A549 treated with dexamethasone at 1 μM for 4 hours (cell line): ENCODE measurements at places on chromosomes 7 and 10. TPM values are rescaled to one million over a fixed set of nuclear protein-coding genes. Genes with fewer than 3 reads are reported as not detected.

The MSRB2 gene
- 11.0 to 12.5 TPM (median 11.5 TPM) in 5 replicates for total RNA-seq

The CNPY1 gene
- not detected in 5 replicates for total RNA-seq

The EPO gene
- total RNA-seq = 0.06 TPM in 1 of 5 replicates, not detected in the others

The WIPF3 gene
- 0.39 to 0.65 TPM (median 0.62 TPM) in 5 replicates for total RNA-seq

The TMEM178B gene
- 1.3 to 2.0 TPM (median 1.7 TPM) in 5 replicates for total RNA-seq

The TAS2R41 gene
- not detected in 5 replicates for total RNA-seq

The OR2A1 gene
- total RNA-seq = not detected in 5 replicates

The CYP26C1 gene
- 0.02 TPM in 1 of 5 replicates, not detected in the others for total RNA-seq

The HTR5A gene
- total RNA-seq = not detected in 5 replicates

The TMEM26 gene
- 0.04 to 0.08 TPM (median 0.07 TPM) in 5 replicates for total RNA-seq

The LIPK gene
- total RNA-seq = not detected in 5 replicates

The FAM241B gene
- 13.3 to 16.5 TPM (median 14.6 TPM) in 5 replicates for total RNA-seq

The CYP2E1 gene
- 0.11 to 0.18 TPM (median 0.17 TPM) in 5 replicates for total RNA-seq

The HOXA9 gene
- total RNA-seq = 0.39 to 0.80 TPM (median 0.52 TPM) in 5 replicates

The ZNF804B gene
- not detected in 5 replicates for total RNA-seq

The ZCWPW1 gene
- total RNA-seq = 0.86 to 1.7 TPM (median 1.5 TPM) in 5 replicates

The BLNK gene
- total RNA-seq = 0.09 TPM in 1 of 5 replicates, not detected in the others

The PRKAR2B gene
- 2.4 to 2.8 TPM (median 2.7 TPM) in 5 replicates for total RNA-seq

The BPGM gene
- 17.2 to 23.5 TPM (median 18.8 TPM) in 5 replicates for total RNA-seq

The TMEM176B gene
- total RNA-seq = 0.12 to 0.22 TPM (median 0.14 TPM) in 3 of 5 replicates, not detected in the others

The SRRM3 gene
- 9.5 to 13.5 TPM (median 11.7 TPM) in 5 replicates for total RNA-seq

The ST8SIA6 gene
- total RNA-seq = 0.03 to 0.19 TPM (median 0.08 TPM) in 4 of 5 replicates, not detected in the other

The TDRD1 gene
- total RNA-seq = not detected in 5 replicates

The SDK1 gene
- 0.50 to 0.98 TPM (median 0.68 TPM) in 5 replicates for total RNA-seq

The PLPP4 gene
- total RNA-seq = 0.15 to 0.50 TPM (median 0.26 TPM) in 4 of 5 replicates, not detected in the other

The CTAGE8 gene
- total RNA-seq = not detected in 5 replicates
